ENCODE measurements at places on chromosomes 3 and 15.

DNA sequence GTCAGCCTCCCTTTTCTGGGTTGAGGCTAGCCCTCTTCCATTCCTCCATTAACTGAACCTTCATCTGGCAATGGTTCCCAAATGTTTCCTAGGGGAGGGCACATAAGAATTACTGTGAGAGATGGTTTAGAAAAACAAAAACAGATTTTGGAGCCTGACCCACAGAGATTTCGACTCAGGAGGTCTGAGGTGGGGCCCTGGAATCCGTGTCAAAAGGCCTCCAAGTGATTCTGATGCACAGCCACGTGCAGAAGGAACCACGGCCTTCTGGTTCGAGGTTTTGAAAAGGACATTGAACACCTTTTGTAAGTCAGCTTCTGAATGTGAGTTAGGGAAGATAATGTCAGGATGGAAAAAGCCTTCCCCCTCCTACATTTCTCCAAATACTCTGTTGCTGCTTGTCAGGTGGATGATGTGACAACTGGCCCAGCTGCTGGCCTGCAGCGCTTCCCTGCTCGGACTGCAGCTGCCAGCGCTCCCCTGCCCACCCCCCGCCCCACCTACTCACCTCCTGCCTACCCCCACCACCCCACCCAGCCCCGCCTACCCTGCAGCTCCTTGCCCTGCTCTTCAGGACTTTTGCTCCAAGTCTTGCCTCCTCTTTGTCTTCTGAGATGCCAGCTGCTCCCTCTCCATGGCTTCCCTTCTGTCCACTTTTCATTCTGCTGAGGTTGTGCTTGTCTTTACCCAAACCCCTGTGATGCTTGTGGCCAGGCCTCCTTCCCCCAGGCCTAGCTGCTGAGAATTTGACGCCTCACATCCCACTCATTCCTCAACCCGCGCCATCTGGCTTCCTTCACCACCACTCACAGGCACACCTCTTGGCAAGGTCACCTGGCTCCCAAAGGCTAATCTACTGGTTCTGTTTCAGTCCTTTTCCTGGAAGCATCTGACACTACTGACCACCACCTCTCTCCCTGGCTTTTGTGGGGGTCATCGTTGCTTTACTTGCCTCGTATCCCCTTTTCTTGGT lies 6.6 kb downstream of the EHD4 start:
- DNase-seq: peak; percentile 14

- no peak for DNase-seq
Measured at GRCh38 chr3:52458031-52458760, 2.8 kb downstream of the NISCH start.

GRCh38 chr3:123817413-123817812 lies 66.7 kb downstream of the MYLK start:
- no peak for DNase-seq

- DNase-seq: peak; percentile 19
Measured at GRCh38 chr3:52820736-52821135, 9.7 kb downstream of the ITIH4 start.

DNA sequence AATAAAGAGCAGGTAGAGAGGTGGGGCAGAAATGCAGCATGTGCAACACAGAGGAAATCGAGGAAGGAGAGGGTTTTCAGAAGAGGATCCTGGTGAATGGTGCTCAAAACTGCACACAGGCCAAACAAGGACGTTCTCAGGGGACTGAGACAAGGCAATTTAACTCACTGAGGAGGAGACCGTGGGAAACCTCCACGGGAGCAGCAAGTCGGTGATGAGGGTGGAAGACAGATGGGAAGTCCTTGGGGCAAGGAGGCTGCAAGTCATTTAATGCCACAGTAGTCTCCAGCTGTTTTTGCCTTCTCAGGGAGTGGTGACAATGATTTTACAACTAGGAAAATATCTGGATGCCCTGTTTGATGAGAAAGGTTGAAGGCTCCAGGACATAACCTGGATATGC lies 11.5 kb upstream of the PDIA5 start:
- DNase-seq: no peak

GRCh38 chr15:89907289-89907688 lies 5.5 kb downstream of the ARPIN start:
- DNase-seq: no peak

GRCh38 chr15:39281094-39281493 lies 299.8 kb upstream of the THBS1 start:
- DNase-seq: no peak

GRCh38 chr3:58620421-58620820 lies 43.2 kb upstream of the FAM107A start:
- DNase-seq: no peak

GRCh38 chr15:52193791-52194190 lies 2.6 kb upstream of the GNB5 start:
- DNase-seq: no peak

- peak; percentile 36 for DNase-seq
Measured at GRCh38 chr3:134432236-134432635, 53.5 kb downstream of the ANAPC13 start.

DNA sequence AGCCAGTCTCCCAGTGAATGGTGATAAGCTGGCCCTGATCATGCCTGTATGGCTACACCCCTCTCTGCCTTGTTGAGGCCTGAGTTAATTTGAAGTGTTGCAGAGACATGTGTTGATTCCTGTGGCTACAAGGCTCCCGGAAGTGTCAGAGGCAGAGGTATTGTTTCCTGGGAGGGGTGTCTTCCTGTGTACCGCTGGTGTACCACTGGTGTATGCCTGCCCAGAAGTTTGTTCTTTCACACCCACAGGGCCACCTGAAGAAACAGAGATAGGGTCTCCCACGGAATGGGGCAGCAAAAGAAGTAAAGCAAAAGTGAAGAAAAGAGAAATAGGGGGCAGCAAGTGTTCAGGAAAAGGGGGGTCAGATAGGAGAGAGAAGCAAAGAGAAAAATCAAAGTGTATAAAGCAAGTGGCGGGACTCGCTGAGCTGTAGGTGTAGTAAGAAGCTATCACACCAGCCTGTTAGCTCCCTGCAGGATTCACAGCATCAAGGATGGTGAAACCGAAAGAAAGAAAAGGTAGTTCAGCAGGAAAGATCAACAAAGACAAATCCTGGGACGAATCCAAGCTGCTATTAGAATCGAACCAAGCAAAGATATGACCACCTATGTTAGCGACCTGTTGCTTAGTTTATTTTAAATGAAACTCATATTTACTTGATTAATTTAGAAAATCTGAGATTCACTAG lies 36.6 kb upstream of the CD47 start:
- DNase-seq: no peak

- no peak for DNase-seq
Measured at GRCh38 chr15:73989001-73989798, 2.9 kb downstream of the STOML1 start.

GRCh38 chr3:43004282-43004681 lies 25.2 kb downstream of the GASK1A start:
- no peak for DNase-seq

DNA sequence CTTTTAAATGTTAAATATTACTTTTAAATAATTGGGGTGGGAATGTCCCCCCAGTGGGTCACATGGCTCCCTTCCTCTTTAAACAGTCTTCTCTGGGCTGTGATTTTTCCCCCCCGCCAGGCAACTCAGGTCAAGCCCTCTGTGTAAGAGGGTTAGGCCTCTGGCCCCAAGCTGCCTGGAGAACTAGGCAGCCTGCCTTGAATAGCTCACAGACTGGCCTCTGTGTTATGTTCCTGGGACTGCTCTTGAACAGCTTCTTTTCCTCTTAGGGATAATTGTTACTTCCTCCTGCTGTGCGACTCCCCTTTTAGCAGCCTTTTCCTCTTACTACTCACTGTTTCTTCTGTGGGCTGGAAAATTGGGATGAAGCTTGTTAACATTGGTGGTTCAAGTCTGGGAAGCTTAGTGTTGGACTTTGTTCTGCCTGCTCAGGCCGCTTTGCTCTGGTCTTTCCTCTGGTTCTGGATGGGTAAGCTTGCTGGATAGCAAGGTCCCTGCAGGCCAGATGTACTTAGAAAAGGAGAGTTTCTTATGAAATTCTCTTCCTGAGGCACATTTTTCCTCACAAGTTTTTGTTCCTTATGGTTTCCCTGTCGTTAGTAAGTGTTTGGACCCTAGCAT lies 2.2 kb downstream of the TEX264 start:
- no peak for DNase-seq

GRCh38 chr15:89828281-89829145 lies 13.9 kb upstream of the ANPEP start:
- DNase-seq: no peak

DNA sequence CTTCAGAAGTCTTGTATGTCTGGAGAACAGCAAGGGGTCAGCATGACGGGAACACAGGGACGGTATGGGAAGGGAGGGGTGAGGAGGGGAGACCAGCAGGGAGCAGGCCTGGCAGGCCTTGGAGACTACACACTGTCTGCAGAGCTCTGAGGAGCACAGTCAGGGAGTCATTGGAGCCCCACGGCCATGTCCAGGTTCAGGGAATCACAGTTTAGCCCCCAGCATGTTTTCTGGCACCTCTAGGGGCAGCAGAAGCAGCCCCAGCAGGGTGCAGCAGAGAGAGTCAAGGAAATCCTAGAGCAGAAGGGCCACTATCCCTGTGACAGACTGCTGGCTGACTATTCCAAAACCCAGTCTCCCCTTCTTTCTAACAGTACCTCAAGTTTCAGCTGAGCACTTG lies 3.2 kb downstream of the LAMP3 start:
- DNase-seq: no peak

DNA sequence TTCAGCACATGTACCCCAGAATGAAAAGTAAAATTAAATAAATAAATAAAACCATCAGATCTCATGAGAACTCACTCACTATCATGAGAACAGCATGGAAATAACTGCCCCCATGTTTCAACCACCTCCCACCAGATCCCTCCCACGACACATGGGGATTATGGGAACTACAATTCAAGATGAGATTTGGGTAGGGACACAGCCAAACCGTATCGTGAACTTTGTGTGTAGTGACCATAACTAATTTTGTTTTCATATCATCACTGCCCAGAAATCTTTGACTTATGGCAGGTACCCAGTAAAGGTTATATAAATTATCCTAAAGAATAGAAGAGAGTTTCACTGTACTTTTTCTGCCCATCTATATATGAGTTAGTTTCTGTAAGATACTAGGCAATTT lies 766.5 kb downstream of the ROBO1 start:
- DNase-seq: no peak

DNA sequence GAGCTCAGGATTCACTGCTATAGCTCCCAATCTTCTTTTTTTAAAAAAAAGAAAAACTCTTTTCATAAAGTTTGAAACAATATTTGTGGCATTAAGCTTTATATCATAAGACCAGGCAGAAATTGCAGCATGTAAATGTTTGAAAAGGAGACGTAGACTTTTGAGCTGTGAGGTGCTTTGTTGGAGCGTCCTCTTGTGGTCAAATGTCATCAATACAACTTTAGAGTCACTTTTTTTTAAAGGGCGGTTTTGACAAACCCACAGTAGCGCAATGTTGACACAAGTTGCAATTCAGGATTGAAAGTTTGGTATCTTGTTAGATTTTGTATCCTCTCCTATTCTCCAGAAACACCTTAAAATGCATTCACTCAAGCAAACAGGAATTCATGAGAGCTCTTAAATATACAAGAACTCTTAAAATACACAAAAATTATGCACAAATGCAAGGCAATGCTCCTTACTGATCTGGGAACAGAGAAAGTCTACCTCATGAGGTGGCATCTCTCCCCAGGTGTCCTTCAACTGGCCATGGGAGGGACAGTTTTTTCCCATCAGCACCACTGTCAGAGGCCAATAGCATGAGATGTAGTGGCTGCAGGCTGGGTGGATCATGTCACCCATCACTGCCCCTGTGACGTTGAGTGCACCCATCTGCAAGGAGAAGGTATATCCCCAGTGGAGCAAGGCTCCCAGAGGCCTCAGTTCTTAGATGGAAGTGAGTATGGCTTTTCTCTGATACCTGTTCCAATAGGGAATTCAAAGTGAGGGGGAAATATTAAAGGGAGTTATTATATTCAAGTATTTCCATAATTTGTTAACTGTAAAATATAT lies 70.7 kb downstream of the ANXA2 start:
- DNase-seq: peak; percentile 52

All from NCI-H510A treated with DMSO at 0.1 percent for 48 hours (cell line).